ENCODE measurements at places on chromosomes 7 and 10.

- no peak for DNase-seq
Measured at GRCh38 chr7:135385209-135385608, 124.7 kb downstream of the CNOT4 start.

DNA sequence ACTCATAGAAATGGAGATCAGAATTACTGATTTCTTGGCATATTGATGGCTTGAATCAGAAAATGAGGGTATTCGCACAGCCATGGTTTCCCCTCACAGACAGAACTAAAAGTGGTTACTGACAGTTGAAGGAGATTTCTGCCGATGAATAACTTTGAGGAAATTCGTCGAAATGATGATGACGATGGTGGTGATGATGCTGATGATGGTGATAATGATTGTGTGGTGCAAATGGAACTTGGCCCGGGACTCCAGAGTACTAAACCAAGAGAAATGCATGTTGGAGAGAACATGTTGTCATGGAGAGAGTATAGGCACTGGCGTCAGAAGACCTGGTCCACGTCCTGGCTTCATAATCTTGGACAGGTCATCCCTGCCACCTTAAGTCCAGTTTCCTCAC lies 163.2 kb downstream of the EVX1 start:
- DNase-seq, result no peak

DNA sequence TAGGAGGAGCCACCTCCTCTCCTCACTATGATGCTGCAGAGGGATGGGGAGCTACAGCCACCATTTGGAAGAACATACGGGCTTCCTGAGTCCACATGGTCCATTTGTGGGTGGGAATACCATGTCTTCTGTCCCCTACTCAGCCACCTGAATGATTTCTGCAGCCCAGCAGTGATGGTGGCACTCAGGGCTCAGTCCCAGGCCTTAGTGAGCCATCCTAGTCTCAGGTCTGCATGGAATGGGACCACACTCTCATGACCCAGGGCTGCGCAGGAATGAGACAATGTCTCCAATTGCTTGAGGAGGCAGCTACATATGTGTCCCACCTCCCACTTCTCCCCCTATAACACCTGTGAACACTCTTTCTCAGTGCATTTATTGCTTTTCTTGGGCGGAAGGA lies 4.8 kb downstream of the SFTPA1 start:
- DNase-seq, result no peak

DNA sequence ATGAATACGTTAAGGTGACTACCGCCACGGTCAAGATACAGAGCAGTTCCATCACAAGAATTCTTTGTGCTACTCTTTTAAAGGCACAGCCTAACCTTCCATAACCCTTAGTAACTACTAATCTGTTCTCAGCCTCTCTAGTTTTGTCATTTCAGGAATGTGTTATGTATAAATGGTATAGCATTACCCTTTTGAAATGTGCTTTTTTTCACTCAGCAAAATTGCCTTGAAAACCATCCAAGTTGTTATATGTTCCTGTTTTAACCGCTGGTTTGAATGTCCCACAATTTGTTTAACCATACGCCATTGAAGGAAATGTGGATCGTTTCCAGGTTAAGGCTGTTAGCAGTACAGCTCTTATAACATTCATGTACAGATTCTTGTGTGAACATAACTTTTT lies 32.0 kb downstream of the WAC start:
- DNase-seq, result no peak

DNA sequence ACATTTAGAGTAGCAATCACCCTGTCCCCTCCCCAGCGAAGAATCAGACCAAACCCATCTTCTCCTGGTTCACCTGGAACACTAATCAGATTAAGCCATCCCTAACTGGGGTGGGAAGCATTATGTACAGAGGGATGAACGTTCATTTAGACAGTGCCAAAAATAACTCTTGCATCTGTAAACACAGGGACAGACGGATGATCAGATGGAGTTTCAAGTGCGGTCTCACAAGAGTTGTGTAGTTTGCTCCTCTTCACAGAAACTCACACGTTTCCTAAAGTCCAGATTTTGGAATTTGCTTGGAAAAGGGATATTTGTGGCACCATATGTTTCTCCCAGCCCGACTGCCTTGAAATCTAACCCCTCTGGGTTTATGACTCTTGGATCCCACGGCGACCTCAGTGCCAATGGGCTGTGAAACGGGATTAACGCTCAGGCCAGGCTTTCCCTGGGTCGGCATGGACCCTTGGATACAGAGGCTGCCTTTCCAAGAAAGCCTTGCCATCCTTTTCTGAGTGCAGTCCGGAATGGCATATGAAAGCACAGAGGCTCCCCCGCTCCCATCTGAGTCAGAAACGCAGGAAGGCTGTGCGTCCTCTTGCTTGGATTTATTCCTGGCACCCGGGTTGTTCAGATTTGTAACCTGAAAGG lies 293.2 kb upstream of the HABP2 start:
- no peak for DNase-seq

GRCh38 chr10:97312897-97313296 lies 6.2 kb upstream of the FRAT1 start:
- no peak for DNase-seq

DNA sequence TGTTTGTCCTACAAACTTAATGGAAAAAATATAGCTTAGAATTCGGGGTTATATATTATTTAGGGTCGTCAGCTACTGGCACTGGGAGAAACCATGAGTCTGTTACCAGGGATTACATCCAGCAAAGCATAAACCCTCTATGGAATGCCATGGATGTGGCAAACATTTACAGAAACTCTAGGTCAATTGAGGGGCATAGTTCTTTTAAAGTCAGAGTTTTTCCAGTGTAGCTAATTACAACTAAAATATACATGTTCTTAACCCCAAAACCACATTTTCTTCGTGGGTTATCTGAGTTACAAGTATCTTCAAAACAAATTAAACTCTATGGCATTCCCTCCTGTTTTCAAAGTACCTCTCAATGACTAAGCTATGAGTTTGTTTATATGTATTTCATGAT lies 99.3 kb upstream of the THSD7A start:
- DNase-seq, result no peak

GRCh38 chr7:84049071-84049836 lies 145.3 kb downstream of the SEMA3A start:
- DNase-seq, result no peak

GRCh38 chr7:86913709-86914108 lies 145.7 kb downstream of the ELAPOR2 start:
- DNase-seq, result no peak

DNA sequence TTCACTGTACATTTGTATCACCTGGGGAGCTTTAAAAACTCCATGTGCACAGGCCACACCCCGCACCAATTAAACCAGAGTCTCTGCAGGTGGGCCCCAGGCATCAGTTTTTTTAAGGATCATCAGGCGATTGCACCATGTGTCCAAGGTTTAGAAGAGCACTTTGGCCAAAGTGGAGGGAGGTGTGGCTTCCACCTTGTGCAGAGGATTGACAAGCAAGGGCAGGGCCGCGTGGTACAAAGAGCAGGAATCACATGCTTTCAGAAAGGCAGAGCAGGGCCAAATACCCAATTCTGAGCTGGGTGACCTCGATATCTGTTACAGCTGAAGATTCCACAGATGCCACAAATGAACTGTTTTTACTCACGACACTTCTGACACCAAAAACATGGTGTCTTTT lies 52.4 kb downstream of the NOC3L start:
- no peak for DNase-seq

- DNase-seq, result no peak
Measured at GRCh38 chr10:103932271-103932670, 14.3 kb upstream of the STN1 start.

- DNase-seq, result no peak
Measured at GRCh38 chr10:33001908-33002492, 44.0 kb upstream of the ITGB1 start.

DNA sequence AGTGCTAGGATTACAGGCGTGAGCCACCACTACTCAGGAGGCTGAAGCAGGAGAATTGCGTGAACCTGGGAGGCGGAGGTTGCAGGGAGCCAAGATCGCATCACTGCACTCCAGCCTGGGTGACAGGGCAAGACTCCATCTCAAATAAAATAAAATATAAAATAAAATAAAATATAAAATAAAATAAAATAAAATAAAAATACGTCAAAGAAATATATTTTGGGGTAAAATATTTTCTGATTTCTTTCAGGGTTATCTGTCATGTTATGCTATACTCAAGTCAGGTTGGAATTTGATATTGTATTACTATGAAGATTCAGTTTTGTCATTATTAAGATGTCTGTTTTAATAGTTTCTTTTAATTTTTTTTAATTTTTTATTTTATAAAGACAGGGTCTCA lies 99.4 kb upstream of the GHITM start:
- no peak for DNase-seq

DNA sequence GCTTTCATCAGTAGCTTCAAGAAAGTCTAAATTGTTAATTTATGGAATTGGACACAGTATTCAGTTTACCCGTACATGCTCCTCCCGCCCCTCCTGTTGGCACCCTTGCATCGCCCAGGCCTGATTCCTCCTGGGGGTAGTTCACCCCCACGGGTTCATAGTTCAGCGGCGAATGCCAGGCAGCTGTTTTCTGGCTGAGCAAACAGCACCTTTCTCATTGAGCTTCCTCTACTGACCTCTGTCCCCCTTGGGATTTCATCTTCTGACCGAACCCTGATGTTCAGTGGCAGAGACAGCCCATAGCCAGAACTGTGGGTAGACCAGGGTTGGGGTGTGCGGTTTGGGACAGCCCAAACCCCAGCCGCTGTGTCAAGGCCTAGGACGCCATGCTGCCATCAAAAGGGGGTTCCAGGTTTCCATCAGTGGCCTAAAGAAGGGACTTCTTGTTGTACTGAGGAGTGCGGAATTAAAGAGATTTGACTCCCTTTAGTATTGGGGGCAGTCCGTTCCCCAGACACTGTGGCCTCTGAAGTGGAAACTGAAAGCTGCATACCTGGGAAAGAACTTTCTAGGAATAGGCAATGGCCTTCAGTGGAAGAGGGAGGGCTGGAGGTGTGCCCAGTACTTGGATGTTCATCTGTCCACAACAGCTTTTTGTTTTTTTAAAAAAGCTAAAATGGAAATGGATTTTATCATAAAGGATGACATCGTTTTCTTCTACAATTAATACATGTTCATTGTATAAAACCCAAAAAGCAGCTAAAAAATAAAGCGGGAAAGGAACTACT lies 19.0 kb downstream of the MDH2 start:
- no peak for DNase-seq

DNA sequence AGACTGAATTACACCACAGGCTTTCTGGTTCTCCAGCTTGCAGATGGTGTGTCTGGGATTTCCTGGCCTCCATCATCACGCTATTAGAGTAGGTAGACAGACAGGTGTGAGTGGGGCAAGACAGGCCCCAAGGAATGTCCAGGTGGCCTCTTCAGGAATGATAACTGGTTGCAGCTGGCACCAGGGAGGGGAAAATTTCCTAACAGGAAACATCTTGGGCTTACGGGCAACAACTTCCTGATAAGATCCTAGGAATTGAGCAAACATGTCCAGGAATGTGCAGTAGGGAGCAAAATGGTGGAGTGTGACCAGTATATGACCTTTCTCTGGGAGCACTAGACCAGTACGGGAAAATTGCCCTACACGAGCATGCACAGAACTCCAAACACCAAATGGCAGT lies 11.3 kb downstream of the XRCC2 start:
- no peak for DNase-seq

DNA sequence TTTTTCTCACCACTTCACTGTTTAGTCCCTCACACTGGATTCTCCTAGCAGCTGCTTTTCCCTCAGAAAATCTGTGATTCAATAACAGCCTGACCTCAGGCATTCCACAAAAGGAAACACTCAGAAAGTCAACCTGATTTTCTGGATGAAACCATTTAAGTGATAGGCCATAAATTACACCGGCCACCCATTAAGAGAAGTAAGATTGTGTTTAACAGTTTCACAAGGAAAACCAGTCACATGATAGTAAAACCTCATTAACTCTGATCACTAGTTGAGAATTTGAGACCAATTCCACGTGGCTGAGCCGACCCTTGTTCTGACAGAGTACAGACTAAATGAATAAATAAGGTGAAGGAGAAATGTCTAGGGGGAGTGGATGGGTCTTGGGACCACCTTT lies 7.7 kb downstream of the GRM8 start:
- DNase-seq, result no peak

GRCh38 chr10:44938956-44939355 lies 20.6 kb upstream of the RASSF4 start:
- DNase-seq, result no peak

DNA sequence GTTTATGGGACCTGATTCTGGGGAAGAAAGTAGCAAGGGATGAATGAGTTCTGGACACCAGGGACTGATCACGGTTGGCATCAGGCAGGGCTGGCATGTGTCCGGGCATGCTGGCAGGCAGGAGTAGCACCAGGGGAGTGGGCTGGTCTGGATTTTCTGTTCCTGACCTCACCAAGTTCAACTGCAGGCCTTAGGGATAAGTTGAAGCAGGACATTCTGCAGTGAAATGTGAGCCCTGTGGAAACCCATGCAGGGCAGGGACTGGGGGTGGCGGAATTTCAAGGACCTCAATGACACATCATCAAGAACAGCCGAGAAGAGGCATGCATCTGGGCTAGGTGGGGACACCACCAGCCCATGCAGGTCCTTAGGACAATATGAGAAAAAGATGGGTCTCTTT lies 80.2 kb upstream of the ADAM12 start:
- no peak for DNase-seq

GRCh38 chr10:131429942-131430341 lies 118.4 kb upstream of the TCERG1L start:
- no peak for DNase-seq

- DNase-seq, result no peak
Measured at GRCh38 chr7:55731931-55732330, 130.6 kb downstream of the SEPTIN14 start.

- peak; percentile 9 for DNase-seq
Measured at GRCh38 chr7:88586219-88586618, 173.3 kb upstream of the ZNF804B start.

- DNase-seq, result no peak
Measured at GRCh38 chr10:68829521-68829920, 2.2 kb downstream of the STOX1 start.

GRCh38 chr7:24213311-24213710 lies 70.7 kb upstream of the NPY start:
- DNase-seq, result no peak

GRCh38 chr7:4361774-4362173 lies 320.3 kb upstream of the FOXK1 start:
- DNase-seq, result no peak
